ENCODE measurements at places on chromosomes 11 and 22.

DNA sequence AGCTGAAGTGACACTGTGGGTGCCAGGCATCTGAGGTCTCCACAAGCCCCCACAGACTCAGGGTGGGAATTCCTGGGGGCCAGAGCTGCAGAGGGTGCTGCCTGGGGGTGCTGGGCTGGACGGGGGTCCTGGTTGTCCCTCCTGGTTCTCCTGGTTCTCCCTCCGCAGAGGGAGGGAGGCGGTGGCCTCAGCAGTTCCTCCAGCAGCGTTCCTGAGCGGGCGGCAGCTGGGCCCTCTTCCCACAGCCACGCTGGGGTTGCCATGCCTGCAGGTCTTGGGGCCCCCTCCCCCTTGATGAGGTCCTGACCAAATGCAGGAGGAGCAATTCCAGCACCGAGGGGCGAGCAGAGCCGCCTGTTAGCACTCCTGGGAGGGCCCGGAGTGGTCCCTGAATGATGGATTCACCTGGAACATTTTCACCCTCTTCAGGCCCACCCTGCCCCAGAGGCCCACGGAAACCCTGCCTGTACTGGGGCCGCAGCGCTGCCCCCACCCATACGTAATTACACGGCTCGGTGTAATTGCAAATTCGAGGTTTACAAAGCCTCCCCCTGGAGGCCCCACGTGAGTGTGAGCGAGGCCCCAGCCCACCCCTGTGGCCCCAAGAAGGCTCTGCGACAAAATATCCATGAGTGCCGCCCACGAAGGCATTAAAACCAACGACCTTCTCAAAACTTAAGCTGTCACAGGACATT is 635 bp downstream of the C11orf21 start:
- DNase-seq = no peak

DNA sequence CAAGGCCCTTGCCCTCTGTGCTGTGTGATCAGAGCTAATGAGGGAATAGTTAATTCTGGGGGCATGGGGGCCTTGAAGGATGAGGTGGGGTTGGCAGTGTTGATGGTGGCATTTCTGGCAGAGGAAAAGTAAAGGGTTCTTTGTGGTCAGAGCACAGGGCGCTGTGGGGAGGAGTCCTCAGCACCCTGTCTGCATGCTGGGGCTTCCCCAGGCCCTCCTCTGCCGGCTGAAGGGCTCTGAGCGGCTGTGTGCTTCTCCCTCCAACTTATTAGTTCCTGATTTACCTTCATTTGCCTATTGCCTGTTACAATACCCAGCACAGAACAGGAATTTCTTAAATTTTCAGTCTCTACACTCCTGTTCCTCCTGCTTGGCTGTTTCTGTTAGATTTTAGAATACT is 122.8 kb downstream of the HIPK3 start:
- DNase-seq = no peak

DNA sequence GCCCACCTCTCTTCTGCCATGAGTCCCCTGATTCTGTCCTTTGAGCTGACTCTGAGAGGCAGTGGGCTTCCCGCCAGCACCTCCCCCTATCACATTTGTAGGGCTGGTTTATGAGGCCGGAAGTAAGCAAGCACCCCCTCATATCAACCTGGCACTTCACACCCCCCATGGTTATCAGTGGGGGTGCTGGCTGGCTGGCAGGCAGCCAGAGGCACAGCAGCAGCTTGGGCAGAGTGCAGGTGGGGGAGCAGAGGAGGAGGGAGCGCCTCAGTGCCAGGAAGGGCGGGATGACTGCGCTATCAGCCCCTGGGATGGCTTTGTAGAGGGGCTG is 22.9 kb upstream of the CHRM4 start:
- DNase-seq = no peak

DNA sequence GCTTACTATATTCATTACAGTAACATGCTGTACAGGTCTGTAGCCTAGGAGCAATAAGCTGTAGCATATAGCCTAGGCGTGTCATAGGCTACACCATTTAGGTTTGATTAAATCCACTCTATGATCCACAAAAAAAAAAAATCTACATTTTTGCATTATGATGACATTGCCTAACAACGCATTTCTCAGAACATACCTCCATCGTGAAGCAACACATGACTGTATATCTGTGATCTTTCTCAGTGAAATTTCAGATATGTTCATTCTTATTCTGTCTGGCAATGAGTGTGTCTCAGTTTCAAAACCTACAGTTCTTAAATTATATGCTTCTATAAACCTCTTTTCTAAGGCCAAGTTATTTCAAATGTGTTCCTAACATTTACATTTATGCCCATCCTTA is 140.3 kb downstream of the CADM1 start:
- DNase-seq = no peak

DNA sequence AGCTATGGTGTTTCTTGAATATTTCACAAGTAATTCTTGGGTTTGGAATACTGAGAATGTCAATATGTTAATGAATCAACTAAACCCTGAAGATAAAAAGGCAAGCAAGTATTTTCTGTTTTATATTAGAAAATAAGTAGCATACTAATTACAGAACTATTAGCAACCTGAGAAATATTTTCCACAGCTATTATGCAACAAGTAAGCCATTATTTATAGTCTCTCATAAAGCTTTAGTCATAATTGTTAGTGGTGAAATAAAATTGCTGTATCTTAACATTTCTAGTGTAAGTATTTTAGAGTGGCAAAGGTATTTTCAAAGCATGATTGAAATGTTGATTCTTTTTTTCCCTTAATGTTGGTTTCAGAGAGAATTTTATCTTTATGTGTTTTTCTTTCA is 53.3 kb downstream of the FAR1 start:
- no peak for DNase-seq

GRCh38 chr11:74412321-74412720 is 14.1 kb upstream of the PGM2L1 start:
- DNase-seq = no peak

DNA sequence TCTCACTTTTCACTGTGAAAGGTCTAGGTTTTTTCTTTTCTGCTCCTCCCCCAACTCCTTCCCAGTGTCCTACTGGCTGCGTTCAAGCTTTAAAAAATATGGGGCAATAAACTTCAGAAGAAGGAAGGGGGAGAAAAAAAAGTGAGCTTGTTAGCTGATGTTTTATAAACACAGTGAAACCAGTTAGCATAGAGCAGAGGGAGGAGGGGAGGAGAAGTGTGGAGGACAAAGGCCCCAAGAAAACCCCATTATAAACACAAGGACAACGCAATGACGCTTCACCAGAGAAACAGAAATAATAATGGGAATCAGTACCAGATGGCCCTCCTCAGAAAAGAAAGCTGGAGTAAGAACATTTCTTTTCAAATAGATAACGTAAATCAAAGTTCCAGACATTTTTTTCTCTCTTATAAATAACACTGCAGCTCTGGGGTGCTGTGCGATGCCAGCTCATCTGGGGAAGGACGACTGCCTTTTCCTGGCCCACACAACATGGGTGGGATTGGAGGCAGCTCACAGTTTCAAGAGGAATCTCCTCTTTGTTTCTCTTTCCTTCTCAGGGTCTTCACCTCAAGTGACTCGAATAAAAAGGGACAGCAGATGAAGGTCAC is 235.4 kb upstream of the NARS2 start:
- no peak for DNase-seq

DNA sequence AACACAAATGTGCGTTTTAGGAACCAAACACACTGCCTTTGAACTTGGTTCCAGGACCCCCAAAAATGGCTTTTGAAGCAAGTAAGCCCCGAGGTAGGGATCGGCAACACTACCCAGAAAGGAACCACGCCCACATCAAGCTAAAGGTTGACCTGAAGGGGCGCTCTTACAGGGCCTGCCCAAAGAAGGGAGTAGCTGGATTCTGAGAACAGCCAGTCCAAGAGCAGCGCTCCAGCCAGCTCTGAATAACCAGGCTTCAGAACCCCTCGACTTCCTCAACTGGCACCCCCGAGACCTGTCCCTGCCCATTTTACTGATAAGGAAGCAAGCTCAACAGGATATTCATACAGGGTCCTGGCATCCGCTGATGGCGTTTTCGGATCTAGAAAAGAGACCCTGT is 18.9 kb upstream of the MOB2 start:
- no peak for DNase-seq

DNA sequence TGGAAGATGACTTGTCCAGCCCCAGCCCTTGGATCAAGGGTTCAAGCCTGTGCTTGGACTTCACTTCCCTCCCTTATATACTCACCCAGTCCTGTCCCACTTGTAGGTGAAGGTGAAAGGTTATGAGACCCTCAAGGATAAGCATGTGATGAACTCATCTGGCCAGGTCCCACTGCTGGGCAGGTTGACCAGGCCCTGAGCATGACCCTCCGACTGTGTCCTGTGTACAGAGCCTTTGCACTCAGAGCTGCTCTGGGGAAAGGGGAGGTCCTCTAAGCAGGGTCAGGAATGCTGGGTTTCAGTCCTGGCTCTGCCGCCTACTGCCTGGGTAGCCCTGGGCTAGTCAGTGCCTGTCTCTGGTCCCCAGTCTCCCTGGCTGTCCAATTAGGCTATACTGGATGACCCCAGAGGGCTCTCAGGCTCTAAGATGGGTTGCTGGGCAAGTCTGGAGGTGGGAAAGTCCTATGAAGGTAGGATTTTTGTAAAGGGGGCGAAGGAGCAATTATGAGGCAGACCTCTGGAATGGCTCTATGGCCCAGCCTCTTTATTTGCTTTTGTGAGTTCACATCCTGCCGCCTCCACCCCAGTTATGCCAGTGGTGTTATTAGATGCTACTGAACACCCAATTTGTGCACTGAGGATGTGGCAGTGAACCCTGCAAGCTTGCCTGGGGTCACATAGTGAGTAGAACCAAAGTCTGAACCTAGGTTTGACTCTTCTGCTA is 14.1 kb downstream of the DGAT2 start:
- DNase-seq = no peak

- DNase-seq = no peak
Observed at GRCh38 chr11:7612661-7613393, 60.5 kb downstream of the CYB5R2 start.

All from smooth muscle cell of the brain vasculature (primary cell).